ENCODE measurements at places on chromosomes 11 and 22. TPM values are rescaled to one million over a fixed set of nuclear protein-coding genes. Genes with fewer than 3 reads are reported as not detected.

SCN2B gene
- total RNA-seq, result not detected

TRIM66 gene
- total RNA-seq, result 24.8 TPM

WT1 gene
- total RNA-seq, result 0.07 TPM

NCR3LG1 gene
- total RNA-seq, result 1.5 TPM

C11orf42 gene
- not detected for total RNA-seq

MMP27 gene
- not detected for total RNA-seq

TSPAN18 gene
- 18.3 TPM for total RNA-seq

- H3K27me3 ChIP-seq, result no peaks in the 10 kb centered on the region
- no peak for DNase-seq
- H3K27ac ChIP-seq, result no peak overlapping the region
- H3K4me1 ChIP-seq, result no peaks in the 10 kb centered on the region
Observed at GRCh38 chr11:133570376-133570775, 38.1 kb upstream of the OPCML start.

DNA sequence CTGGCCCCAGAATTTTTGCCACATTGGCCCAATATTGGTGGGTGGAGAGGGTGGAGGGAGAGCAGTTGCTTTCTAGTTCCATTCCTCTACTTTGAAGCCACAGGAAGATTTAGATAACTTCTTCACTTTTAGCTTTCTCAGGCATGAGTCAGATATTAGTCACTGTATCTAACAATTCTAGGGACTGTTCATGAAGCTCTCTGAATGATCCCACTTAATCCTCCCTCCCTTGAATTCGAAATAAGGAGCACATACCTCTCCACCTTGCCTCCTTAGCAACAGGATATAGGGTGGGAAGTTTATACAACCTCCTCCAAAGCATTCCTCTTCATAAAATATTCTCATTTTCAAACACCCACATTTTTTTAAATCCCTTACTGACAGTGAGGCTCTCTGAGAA is 13.5 kb downstream of the FSHB start:
- H3K4me3 ChIP-seq, result no peak overlapping the region
- H3K4me1 ChIP-seq, result peaks cover 13% of the 10 kb centered on the region
- H3K36me3 ChIP-seq, result no peaks in the 10 kb centered on the region

DNA sequence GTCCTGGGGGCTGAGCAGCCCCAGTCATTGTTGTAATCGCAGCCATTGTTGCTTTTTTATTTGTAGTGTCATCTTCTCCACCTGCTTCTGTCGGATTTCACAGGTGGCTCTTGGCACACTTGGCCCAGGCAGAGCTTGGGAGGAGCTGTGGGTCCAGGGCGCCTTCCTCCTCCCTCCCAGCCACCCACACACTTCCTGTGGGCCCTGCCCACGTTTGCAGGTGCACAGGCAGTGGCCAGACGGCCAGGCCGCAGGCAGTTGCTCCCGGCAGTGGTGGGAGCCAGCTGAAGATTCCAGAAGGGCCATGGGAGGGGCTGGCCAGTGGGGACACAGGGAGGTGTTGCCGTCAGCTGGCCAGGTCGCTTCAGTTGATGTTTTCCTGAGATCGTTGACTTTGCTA is 1191.9 kb downstream of the BRD1 start:
- no peaks in the 10 kb centered on the region for H3K27me3 ChIP-seq
- no peak overlapping the region for H3K27ac ChIP-seq
- H3K4me3 ChIP-seq, result no peak overlapping the region
- no peaks in the 10 kb centered on the region for H3K36me3 ChIP-seq
- DNase-seq, result no peak

DNA sequence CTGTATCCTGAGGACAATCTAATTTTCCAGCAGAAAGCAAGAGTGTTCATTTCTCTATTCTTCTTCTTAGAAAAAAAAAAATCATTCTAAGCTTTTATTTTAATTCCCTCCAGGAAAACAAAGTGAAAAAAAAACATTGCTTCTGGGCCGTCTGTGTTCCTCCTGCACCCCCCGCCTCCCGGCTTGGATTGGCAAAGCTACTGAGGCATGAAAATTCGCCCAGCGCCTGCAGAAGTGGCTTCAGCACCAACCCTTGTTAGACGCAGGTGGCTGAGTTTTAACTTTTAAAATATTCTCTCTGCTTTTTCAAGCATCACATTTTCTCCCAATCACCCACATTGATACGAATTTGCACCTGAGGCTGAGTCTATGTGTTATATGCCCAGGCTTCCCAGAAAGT is 401.6 kb downstream of the BRD1 start:
- H3K36me3 ChIP-seq, result no peaks in the 10 kb centered on the region
- H3K27me3 ChIP-seq, result peaks cover 19% of the 10 kb centered on the region
- no peak overlapping the region for H3K27ac ChIP-seq
- DNase-seq, result no peak

DNA sequence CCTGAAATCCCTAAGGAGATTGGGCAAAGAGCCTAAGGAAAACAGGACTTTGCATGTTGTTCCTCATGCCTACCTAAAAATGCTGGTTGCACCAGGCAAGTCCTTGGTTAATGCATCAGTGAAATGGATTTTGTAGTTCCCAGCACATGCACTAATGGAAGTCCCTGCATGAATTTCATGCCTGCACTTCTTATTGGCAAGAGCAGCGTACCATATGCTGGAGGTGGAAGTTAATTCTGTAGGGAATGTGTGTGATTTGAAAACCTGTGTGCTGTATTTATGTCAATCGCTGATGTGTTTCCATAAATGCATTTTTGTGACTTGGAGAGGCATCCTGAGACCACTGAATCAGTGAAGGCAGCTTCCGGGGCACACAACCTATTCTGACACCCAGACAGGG is 140.3 kb upstream of the MTNR1B start:
- H3K27ac ChIP-seq, result no peak overlapping the region
- no peak overlapping the region for H3K4me3 ChIP-seq
- no peak for DNase-seq

- no peak for DNase-seq
- H3K36me3 ChIP-seq, result no peaks in the 10 kb centered on the region
- H3K27ac ChIP-seq, result no peak overlapping the region
- no peaks in the 10 kb centered on the region for H3K4me1 ChIP-seq
- H3K27me3 ChIP-seq, result no peaks in the 10 kb centered on the region
Observed at GRCh38 chr11:118450451-118450850, 14.2 kb downstream of the KMT2A start.

DNA sequence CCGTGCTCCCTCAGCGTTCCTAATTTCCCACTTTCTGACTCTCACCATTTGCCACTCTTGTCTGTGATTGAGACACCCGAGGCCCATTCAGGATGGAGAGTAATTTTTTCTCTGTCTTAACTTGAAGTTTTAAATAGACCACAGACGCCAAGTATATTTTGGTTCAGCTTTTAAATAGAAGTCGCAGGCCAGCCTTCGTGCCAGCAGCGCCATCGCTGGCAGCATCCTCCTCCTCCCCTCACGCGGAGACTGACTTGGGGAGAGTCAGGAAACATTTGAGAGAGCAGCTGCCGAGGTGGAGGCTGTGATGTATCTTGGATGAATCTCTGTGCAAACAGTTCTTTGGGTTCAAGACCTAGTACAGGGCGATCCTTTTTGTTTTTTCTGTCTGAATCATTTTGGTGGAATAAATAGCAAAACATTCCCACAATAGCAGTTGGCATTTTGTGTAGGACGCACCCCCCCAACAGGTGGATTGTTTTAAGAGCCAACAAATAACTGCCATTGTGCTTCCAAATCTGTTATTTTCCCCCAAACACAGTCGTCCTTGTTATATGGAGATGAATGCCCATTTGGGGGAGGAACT is 889 bp upstream of the DMC1 start:
- H3K27me3 ChIP-seq, result no peaks in the 10 kb centered on the region
- peak overlapping the region; percentile 58 for H3K4me3 ChIP-seq
- H3K4me1 ChIP-seq, result peaks cover 20% of the 10 kb centered on the region
- H3K36me3 ChIP-seq, result no peaks in the 10 kb centered on the region

DNA sequence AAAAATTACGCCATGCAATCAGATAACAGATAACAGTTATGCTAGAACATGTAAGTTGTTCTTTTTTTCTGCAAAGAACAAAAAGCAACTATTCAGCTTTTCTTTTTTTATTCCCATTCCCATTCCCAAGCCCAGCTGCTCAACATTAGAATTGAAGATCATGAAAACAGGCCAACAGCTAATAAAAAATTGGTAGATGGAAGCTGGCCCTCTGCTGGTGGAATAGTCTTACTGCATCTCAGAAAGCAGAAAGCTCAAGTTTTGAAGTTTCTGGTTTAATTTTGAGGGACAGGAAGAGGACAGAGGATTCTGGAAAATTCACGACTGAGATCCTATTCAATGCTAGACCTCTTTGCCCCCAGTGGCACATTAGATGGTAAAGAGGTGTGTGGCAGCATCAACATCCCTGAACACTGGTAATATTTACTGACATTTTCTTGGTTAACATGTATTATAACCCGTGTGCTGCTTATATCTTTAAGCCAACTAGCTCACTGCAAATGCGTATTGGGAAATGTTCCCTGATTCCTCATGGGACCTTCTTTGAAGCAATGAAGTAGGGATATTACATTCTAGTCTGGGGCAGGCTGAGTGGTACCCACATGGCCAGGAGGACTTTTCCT is 591.2 kb downstream of the OPCML start:
- no peak for DNase-seq
- no peak overlapping the region for H3K27ac ChIP-seq
- H3K27me3 ChIP-seq, result no peaks in the 10 kb centered on the region
- no peak overlapping the region for H3K4me3 ChIP-seq

DNA sequence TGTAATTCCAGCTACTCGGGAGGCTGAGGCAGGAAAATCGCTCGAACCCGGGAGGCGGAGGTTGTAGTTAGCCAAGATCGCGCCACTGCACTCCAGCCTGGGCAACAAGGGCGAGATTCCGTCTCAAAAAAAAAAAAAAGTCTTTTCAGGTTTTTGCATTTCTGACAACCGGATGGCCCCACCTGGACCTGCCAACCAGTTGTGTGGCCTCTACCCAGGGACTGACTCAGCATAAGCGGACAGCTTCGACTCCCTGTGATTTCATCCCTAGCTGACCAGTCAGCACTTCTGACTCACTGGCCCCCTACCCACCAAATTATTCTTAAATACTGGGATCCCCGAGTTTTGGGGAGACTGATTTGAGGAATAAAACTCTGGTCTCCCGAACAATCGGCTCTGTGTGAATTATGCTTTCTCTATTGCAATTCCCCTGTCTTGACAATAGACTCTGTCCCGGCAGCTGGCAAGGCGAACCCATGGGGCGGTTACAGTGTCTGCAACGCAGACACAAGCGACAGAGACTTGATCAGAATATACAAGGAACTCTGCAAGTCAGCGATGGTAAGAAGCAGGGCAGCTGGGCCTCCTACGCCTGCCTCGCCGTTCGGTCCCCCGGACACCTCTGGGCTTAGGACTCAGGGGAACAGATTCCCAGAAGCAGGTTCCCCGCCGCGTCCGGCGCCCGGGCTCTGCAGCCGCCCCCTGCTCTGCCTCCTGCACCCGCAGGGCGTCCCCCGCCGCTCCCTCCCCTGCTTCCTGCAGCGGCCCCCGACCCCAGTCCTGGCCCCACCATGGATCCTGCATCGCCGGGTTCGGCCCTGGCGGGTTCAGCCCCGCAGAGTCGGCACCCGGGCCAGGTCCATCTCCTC is 741 bp upstream of the TALDO1 start:
- peak overlapping the region; percentile 91 for H3K27ac ChIP-seq
- H3K36me3 ChIP-seq, result no peaks in the 10 kb centered on the region
- peaks cover 62% of the 10 kb centered on the region for H3K4me1 ChIP-seq
- DNase-seq, result no peak
- peak overlapping the region; percentile 91 for H3K4me3 ChIP-seq

DNA sequence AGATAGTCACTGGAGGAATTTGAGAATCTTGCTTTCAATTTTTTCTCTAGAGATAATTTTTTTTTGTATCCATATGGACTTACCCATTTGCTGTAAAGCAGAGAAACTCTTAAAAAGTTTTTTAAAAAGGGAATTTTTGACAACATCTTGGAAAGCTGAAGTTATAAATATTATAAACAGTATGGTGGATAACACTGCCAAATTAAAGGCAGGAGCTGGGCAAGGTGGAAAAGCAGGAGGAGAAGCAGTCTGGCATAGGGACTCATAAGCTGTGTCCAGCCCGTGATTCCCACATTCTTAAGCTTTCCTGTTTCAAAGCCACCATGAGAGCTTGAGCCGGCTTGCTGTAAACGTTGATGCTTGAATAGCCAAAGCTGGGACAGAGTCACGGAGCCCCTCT is 149.5 kb downstream of the NAV2 start:
- H3K4me3 ChIP-seq, result no peak overlapping the region
- DNase-seq, result no peak
- H3K4me1 ChIP-seq, result no peaks in the 10 kb centered on the region

DNA sequence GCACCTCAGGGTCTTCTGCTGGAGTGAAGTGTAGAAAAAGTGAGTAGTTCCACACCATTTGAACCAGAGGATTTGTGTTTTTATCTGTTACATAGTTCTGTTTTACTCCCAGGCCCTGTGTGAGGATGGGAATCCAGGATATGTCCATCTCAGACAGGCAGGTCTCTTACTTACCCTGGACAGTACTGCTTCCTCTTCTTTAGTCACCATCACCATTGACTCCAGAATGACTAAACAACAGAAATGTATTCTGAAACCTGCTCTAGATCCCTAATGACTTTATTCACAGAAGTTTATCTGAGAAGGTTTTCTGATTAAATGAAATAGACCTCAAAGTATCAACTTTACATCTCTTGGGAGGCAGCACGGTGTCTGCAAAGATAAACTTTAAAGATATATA is 33.6 kb downstream of the CYP2R1 start:
- no peaks in the 10 kb centered on the region for H3K27me3 ChIP-seq
- H3K4me3 ChIP-seq, result no peak overlapping the region
- no peak for DNase-seq
- no peaks in the 10 kb centered on the region for H3K36me3 ChIP-seq

DNA sequence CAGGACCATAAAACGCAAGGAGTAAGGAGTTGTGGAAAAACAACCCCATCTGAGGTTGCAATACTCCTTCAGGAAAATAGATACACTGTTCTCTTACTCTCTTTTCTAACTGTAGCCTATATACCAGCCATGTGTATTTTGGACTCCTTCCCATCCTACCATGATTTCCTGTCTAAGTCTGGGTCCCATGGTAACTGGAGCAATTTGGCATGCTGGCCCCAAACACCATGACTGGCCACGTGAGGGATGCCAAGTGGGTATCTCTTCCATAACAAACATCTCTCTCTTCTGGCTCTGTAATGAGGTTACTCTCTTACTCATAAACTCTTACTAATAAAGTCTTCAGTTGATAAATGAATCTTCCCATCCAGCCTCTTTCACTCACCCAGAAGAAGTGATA is 26.5 kb downstream of the ABTB2 start:
- no peak overlapping the region for H3K4me3 ChIP-seq
- no peak for DNase-seq
- H3K36me3 ChIP-seq, result no peaks in the 10 kb centered on the region
- no peak overlapping the region for H3K27ac ChIP-seq
- H3K4me1 ChIP-seq, result peaks cover 31% of the 10 kb centered on the region

DNA sequence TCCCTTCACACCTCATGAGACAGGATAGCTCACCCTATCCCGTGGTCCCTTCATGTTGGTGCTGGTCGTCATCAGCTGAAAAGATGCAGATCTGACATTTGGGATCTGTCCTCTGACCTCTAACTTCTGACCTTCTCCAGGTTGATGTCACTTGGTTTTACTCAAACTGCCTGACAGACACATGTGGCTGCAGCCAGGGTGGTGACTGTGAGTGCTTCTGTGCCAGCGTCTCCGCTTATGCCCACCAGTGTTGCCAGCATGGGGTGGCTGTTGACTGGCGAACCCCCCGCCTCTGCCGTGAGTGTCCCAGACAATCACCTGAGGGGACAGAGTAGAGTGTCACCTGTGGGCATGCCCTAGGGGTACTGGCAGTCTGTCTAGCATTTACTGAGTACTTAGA is 49.7 kb downstream of the OTOG start:
- no peaks in the 10 kb centered on the region for H3K4me1 ChIP-seq
- no peak overlapping the region for H3K4me3 ChIP-seq
- H3K27me3 ChIP-seq, result peaks cover 4% of the 10 kb centered on the region
- no peak overlapping the region for H3K27ac ChIP-seq
- H3K36me3 ChIP-seq, result no peaks in the 10 kb centered on the region
- DNase-seq, result no peak
